ENCODE measurements at places on chromosomes 4 and X. TPM values are rescaled to one million over a fixed set of nuclear protein-coding genes. Genes with fewer than 3 reads are reported as not detected.
A peak's percentile ranks its signal among the peaks of the same experiment; 100 is the strongest.

- DNase-seq: no peak
These were observed 35.8 kb upstream of the LEF1 start for GRCh38 chr4:108204518-108204917.

- DNase-seq: peak; percentile 8
These were observed 100.6 kb downstream of the AKAP4 start for GRCh38 chrX:50100188-50100587.

The CITED1 gene
- total RNA-seq: 42.7 TPM

The UGT2B17 gene
- not detected for total RNA-seq

DNA sequence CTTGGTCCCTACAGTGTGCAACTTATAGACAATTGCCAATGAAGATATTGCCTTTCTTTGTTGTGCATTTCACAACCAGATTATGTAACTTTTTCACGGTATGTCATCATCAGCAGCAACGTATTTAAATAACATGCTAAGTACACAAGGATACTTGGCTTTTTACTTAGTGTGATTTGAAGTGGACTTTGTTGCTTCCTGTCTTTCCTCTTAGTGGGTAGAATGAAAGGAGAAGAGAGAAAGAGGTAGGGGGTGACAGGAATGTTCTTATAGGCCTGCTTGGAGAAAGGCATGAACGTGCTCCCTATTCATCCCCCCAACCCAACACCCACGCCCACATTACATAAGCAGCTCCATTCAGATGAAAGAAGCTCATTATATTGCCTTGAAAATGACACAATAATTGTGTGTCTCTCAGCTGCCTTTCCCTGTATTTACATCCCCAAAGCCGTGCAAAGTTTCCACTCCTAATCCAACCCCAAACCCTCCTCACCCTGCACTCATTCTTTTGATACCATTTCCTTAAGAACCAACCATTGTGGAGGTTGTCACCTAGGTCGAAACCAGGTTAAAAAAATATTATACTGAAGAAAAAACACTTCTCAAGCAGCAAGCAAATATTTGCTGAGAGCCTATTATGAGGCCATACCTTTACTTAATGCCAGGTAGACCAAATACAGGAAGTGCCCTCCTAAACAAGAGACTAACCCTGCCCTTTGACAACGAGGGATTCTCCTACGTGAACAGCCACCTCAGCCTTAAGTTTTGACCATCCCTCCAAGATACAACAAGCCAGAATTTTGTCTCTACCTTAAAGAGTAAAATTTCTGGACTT, 25.2 kb upstream of the GK start:
- no peak for DNase-seq

The STK26 gene
- 1.7 TPM for total RNA-seq

DNA sequence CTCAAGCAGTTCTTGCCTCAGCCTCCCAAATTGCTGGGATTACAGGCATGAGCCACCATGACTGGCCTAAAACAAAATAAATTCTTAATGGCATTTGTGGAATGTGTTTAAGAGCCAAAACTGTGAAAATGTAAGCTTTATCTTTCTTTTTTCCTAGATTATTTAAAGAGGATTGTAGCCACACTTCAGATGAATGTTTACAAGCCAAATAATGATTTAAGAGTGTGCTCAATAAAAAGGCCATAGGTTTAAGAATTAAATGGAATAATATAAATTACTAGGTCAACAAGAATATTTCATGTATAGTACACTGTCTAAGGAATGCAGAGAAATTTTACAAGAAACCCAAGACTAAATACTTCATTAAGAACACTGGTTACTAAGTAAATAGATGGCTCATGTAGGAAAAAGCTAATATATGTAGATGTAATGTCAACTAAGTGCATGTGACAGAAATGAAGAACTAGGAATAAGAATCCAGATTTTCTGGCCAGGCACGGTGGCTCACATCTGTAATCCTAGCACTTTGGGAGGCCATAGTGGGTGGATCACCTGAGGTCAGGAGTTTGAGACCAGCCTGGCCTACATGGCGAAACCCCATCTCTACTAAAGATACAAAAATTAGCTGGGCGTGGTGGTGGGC, 21.3 kb upstream of the UGDH start:
- no peak for DNase-seq

Measured in glutamatergic neuron (in vitro differentiated cells).